ENCODE measurements at places on chromosomes 4 and X.

DNA sequence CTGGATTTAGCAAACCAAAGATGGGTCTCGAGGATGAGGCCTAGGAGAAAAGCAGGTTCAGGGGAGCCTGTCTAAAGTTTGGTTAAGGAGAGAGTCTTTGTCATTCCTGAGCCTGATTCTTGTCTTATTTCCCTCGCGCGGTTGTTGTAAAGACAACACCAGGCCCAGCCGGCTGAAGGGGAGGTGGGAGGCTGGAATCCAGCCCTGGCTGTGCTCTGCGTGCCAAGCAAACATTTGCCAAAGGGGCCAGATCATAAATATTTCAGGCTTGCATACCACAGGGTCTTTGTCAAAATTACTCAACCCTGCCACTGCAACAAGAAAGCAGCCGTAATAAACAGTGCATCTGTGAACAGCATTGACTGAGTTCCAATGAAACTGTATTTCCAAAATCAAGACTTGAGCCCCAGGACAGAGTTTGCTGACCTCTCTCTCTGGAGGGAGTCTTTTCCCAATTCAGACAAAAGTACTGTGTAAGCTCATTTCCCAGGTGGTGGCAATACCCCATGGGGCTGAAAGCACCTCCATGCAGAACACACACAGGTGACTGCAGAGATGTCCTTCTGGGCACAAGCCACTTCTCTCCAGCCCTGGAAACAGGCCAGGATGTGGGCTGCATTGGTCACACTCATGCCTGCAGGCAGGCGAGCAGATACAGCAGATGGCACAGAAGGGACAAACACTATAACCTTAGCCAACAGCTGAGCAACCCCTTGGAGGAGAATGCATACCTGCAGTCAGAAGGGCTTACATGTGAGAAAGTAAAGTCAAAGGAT, 320.3 kb downstream of the STK32B start:
- DNase-seq = no peak

DNA sequence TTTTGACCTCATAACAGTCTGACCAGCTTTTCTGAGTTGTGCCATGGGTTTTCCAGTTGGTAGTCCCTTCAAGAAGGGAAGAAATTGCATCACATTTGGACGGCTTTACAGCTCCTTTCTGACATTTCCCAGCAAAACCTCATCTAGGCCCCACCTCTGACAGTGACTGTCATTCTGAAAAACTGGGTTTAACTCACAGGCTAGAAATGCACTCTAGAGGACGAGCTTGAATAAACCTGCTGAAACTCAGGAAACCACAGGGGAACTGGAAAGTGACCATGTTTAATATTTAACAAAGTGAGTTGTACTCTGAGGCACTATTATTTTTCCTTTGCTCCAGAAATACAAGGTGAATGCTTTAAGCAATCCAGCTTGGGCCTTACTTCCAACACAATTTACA, 434.3 kb upstream of the RASGEF1B start:
- DNase-seq = no peak

DNA sequence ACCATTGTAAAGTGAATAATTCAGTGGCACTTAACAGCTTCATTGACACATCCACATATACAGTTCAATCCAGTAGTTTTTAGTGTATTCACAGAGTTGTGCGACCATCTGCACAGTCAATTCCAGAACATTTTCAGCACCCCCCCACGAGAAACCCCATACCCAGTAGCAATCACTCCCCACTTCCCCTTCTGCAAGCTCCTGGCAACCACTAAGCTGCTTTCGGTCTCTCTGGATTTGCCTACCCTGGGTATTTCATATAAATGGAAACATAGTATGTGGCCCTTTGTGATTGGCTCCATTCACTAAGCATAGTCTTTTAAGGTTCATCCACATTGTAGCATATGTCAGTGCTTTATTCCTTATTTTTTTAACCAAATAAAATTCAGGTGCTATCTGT, 10.0 kb downstream of the MSL3 start:
- no peak for DNase-seq

- peak; percentile 72 for DNase-seq
These were observed 5.8 kb downstream of the CMC4 start for GRCh38 chrX:155065035-155065734.

- peak; percentile 70 for DNase-seq
These were observed 15.4 kb downstream of the IGFBP7 start for GRCh38 chr4:57094832-57095223.

- no peak for DNase-seq
These were observed 20.2 kb upstream of the RHOH start for GRCh38 chr4:40176602-40177001.

- no peak for DNase-seq
These were observed 102.0 kb downstream of the FNIP2 start for GRCh38 chr4:158870626-158871334.

DNA sequence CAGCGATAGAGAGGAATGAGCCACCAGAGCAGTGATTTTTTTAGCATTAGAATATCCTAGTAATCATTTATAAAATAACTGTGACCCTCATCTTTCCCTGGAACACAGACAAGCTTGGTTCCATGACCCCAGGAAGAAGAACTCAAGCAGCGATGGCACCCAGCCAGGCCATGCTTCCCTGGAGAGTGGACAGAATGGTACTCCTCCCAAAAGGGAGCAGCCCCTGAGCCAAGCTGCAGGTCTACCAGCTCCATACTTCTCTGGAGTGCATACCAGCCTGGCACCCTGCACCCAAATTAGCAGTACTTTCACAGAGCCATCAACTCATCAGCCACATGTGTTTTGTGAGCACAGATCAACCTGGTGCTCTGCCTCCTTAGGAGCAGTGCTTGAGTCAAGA, 310.9 kb upstream of the PCDH10 start:
- no peak for DNase-seq

All from choroid plexus epithelial cell (primary cell).